ENCODE measurements at places on chromosomes 12 and 14.
A peak's percentile ranks its signal among the peaks of the same experiment; 100 is the strongest.

GRCh38 chr12:47841501-47841900 is 21.8 kb upstream of the HDAC7 start:
- no peak for DNase-seq

DNA sequence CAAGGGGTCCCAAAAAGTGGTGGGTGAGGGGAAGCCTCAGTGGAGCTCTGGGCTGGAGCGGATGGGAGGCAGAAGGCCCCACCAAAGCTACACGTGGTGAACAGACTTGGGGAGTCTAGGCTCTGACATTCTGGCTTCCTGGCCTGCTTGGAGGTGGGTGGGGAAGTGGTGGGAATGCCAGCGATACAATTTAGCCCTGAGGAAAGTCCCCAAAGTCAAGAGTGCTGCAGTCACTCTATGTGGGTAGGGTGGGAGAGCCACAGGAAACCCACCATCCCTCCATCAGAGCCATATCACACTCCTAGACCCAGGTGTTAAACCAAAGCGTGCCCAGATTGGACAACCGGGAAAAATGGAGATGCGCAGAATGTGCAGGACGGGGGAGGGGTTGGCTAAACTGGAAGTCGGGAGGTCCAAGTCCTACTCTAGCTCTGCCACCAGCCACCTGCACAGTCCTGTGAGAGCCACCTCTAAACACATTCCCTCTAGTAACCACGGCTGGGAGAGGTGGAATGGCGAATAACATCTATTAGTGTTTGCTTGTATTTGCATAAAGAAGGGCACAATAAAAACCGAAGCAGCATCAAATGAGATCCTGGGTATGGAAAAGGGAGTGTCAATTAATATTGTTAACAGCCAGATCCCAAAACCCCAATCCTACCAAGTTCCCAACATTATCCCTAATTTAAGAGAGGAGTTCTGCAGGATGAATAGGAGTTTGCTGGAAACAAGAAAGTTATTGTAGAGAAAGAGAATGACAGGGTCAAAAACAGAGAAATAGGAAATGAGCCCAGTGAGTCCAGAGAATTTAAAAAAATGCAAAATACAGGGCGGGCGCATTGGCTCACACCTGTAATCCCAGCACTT is 14.0 kb upstream of the CD9 start:
- no peak for DNase-seq

DNA sequence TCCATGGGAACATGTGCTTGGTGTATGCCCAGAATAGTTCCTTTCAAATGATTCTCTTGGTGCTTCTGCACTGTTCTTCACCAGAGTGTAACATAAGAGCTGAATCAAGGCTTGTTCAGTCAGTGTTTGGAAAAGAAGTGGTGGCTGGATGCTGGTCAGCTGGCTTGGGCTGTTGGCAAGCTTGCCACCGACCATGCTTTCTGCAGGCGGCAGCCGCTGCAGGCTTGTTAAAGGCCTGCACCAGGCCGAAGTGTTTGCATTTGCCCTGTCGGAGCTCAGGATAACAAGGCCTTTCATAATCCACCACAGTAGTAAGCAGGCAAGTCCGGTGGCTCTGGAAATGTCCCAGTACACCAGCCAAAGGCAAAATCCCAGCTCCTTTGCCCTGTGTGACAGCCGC is 26.9 kb downstream of the DAAM1 start:
- DNase-seq, result no peak

- DNase-seq, result no peak
Measured at GRCh38 chr14:24260026-24260779, 2.8 kb downstream of the TGM1 start.

- DNase-seq, result no peak
Measured at GRCh38 chr12:98485792-98486340, 29.5 kb upstream of the TMPO start.

DNA sequence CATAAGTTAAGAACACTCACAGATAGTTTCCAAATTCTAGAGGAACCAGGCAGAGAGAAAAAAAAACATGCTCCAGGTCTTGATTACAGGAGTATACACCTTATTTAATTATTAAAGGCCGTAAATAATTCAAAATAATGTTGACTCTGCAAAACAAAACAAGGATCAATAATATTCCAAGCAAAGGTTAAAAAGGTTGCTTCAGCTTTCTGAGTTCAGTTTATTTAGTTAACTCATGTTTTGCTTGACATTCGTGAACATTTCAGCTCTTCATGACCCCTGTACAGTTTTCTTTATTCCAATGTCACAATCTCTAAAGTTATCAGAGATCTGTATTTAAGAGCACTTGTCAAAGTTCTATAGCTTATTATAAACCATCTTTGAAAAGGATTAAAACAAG is 19.6 kb downstream of the KLRF2 start:
- DNase-seq, result no peak

- no peak for DNase-seq
Measured at GRCh38 chr12:113114447-113115178, 20.9 kb downstream of the RASAL1 start.

GRCh38 chr12:88723219-88723618 is 142.9 kb upstream of the KITLG start:
- no peak for DNase-seq

DNA sequence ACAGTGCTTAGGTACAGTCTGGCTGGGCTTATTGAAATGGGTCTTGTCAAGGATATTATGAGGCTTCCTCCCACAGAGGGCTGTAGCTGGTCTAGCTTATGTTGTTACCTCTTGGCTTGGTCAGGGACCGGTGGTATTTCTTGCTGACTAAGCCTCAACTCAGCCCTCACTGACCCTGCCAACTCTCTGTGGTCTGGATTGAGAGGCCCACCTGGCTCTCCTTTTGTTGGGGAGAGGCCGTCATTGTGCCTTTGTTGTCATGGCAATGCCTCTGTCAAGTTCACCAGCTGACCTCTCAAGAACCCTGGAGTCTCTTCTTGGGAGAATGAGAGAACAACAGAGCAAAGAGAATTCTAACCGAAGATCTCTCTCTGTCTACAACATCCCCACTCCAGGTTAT is 245.6 kb upstream of the NPAS3 start:
- no peak for DNase-seq

DNA sequence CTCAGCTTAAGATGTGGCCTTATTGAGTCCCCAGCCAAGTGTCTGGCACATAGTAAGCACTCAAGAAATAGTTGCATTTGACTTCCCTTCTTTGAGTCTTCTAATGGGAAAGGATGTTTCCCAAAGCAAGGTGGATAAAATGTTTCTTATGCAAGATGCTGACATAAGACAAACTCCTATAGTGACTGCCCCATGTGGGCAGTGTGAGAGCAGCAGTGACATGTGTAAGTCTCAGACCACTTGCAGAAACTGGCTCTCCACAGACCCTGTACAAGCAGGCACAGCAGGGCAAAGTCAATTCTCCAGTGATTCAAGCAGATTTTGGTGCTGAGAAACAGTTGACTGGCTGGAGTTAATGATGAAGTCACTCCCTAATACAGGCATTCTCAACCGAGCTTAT is 255.3 kb downstream of the ANO2 start:
- no peak for DNase-seq

GRCh38 chr12:73947326-73948026 is 590.2 kb upstream of the ATXN7L3B start:
- no peak for DNase-seq

- no peak for DNase-seq
Measured at GRCh38 chr12:46659824-46660223, 166.0 kb downstream of the SLC38A4 start.

- no peak for DNase-seq
Measured at GRCh38 chr14:63192085-63192484, 12.2 kb upstream of the RHOJ start.

GRCh38 chr14:33762161-33762851 is 188.6 kb downstream of the EGLN3 start:
- DNase-seq, result no peak

- no peak for DNase-seq
Measured at GRCh38 chr12:3602488-3602887, 111.5 kb downstream of the PRMT8 start.

- DNase-seq, result no peak
Measured at GRCh38 chr12:56957229-56958052, at the start of gene RDH16. Gene RDH16, minus strand, starts transcription at chr12:56957608. Its CDS starts 146 bp downstream, at chr12:56957462.

DNA sequence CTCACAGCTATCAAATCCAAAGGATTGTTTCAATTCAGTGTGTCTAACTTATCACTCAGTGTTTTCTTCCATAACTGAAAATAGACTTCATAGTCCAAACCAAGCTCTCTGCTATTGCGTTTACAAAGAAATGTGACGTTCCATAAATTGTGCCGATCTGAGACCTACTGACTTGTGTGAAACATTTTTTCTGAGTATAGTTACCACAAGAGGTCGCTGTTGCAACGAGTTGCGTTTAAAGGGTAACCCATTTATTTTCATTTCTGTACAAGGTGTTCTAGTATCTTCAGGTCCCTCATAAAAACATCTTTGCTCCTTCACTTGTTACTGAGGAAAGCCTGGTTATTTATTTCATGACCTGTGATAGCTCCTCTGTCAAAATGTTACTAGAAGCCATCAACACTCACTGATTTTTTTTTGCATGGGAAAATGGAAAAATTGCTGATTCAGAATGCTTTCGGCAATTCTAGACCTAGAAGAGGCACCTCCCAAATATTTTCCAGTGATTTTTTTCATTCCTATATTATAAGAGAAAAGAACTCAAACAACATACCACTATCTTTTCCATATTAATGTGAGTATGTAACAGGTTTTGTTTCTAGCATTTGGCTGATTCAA is 60.9 kb upstream of the OR4E1 start:
- DNase-seq, result peak; percentile 28

DNA sequence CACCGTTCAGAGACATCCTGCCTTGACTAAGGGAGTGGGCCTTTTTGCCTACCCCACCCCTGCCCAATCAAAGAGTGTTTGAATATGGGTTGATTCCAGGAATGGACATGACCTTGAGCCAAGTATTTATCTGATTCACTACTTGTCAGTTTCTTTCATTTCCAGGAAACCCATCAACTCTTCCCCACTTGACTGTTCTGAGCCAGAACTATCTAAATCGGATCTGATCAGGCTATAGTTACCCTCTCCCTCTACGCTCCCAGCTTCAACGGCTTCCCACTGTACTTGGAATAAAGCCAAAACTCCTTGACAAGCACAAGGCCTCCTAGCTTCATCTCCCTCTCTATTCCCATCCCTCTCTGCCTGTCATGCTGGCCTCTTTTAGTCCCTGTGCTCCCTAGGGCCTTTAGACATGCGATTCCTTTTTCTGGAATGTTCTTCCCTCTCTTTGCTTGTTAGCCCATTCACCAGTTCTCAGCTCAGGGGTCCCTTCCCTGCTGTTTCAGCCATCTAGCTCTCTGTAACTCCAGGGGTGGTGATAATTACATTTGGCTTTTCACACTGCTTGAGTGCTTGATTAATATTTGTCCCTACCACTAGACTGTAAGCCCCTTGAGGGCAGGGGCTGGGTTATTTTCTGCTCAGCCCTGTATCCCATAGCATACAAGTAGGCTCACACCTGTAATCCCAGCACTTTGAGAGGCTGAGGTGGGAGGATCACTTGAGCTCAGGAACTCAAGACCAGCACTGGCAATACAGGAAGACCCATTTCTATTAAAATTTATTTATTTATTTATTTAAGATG is 5.5 kb upstream of the ITPK1 start:
- no peak for DNase-seq

GRCh38 chr12:57846285-57846576 is 298 bp downstream of the CTDSP2 start:
- DNase-seq, result no peak

- DNase-seq, result no peak
Measured at GRCh38 chr14:75101491-75101890, 25.4 kb downstream of the NEK9 start.
